ENCODE measurements at places on chromosomes 4 and X.

- DNase-seq, result no peak
These were observed 49.9 kb upstream of the NFKB1 start for GRCh38 chr4:102451266-102451665.

DNA sequence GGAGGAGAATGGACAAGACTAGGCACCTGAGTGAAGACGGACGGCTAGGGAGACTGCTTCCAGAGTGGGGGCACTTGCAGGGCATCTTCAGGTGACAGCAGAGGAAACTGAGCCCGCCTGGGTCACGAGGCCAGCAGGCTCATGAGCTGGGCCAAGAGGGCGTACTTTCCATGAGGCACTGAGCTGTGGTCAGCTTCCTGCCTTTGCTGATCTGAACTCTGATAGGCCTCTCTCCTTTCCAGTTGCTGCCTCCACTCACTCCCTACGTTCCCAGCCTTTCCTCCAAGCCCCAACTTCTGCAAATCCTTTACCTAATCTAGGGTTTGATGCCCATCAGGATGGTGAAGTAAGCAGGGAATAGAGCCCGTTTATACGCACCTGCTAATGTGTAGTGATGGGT is 1.4 kb upstream of the L1CAM start:
- no peak for DNase-seq

GRCh38 chr4:177509226-177509745 is 67.0 kb upstream of the AGA start:
- peak; percentile 2 for DNase-seq

GRCh38 chr4:172986114-172986513 is 182.5 kb upstream of the GALNT7 start:
- DNase-seq, result no peak

DNA sequence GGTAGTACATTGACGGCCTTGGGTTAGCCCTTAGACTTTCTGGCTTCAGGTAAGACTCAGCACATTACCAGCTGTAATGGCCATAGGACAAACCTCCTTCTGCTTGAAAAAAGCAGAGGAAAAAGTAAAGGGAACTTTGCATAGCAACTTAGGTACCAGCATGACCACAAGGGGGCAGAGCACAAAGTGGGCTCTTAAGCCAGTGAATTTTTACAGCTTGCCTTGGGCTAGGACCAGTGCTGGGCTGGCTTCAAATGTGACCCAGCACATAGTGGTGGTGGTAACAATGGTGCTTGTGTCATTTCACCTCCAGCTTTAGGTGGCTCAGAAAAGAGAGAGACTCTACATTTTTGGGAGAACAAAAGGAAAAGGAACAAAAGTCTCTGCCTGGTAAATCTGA is 66.1 kb downstream of the KLHL4 start:
- no peak for DNase-seq

GRCh38 chrX:141142946-141143345 is 34.0 kb downstream of the LDOC1 start:
- no peak for DNase-seq

DNA sequence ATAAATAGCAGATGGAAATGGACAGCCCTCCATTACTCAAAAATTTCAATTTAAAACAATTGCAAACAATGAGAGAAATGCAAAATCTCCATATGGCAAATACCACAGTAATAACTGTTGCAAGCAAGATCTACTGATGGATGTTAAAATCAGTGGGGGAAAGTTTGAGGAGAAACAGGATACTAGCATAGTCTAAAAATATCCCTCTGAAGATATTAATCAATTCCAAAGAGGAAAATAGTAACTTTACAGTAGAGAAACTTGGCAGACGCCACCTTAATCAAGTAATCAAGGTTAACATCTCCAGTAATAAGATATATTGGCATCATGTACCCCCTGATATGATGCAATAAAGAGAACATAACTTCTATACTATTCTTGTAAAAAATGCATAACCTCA is 344.8 kb downstream of the ZNF674 start:
- no peak for DNase-seq

GRCh38 chr4:89048906-89049601 is 7.9 kb downstream of the FAM13A start:
- no peak for DNase-seq

DNA sequence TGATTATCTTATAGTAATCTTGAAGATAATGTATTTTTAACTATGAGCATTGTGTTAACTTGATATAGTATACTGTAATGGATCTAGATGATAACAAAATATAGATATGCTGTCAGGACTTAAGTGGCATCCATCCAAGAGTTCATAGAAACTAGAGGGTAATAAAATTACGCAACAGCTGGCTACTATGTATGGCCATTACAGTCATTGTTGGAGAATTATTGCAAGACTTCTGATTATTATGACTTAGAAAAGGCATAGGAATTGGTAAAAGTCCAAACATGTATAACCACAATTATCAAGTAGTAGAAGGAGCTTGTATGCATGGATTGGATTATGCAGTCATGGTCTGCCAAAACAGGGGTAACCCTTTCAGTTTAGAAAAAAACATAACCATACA is 9.5 kb downstream of the OGT start:
- DNase-seq, result no peak

Data from NCI-H510A (cell line).